Stimulated activated CD4-positive, alpha-beta T cell treated with anti-CD3 and anti-CD28 coated beads, TNF-alpha, amount 100 ng/mL, for 4 hours (primary cell): ENCODE measurements at places on chromosomes 2 and 18.

- DNase-seq, result no peak
Measured at GRCh38 chr2:152171718-152172117, 3.8 kb downstream of the STAM2 start.

DNA sequence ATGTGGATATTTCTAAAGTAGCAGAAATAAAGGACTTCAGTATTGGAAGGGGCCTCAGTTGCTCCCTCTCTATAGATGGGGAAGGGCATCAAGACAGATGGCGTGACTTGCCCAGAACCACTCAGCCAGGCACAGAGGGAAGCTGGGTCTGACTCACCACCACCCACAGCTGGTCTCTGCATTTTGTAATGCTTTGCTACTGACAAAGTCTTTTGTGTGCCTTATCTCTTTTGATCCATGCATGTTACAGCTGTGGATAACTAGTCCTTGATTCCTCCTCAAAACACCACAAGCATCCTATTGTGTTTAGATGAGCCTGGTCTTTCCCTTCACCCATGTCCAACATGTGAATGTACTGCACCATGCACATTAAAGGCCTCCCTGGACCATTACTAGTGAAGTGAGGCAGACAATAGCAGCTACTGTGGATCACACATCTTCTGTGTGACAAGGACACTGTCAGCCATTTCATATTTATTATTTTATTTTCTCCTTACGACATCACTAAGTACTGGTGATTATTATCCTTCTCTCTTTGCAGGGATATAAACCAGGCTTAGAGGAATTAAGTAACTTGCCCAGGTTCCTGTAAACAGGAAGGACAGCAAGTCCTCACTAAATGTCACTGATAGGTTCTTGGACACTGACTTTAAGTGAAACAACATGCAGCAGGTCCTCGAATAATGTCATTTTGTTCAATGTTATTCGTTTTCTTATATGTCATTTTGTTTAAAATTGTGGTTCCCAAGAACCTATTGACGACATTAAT is 29.6 kb upstream of the IL37 start:
- no peak for DNase-seq

DNA sequence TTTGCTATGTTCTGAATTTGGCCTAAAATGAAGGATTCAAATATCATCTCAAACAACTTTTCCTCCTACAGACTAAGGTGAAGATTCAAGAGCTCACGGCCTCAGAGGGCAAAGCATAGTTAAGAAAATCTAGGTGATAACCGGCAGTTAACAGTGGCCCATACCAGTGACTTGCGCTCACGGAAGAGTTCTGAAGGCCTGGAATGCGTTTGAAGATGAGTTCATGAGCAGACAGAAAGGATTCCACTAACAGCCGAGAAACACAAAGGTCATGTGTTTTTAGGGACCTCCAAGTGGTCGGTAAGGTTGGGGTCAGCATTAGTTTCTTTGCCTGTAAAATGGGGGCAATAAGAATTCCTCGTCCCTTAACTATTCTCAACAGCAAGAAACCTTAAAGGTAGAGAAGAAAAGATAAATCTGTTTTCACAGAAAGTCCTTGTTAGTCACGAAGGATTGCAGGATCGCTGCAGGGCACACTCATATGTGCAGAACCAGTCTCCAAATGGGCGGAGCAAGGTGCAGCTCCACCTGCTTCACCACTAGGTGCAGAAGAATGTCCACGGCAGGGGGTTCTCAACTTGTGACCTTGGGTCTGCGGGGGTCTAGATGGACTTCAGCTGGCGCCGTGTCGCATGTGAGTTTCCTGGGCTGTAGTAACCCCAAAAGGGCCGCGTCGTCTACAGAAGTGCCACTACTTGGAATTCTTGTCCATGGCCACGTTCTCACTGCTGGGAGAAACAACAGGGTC is 708 bp upstream of the RPIA start:
- no peak for DNase-seq

GRCh38 chr2:128444121-128444771 is 125.6 kb upstream of the HS6ST1 start:
- no peak for DNase-seq

GRCh38 chr2:211132573-211132972 is 576.2 kb downstream of the CPS1 start:
- DNase-seq, result no peak

DNA sequence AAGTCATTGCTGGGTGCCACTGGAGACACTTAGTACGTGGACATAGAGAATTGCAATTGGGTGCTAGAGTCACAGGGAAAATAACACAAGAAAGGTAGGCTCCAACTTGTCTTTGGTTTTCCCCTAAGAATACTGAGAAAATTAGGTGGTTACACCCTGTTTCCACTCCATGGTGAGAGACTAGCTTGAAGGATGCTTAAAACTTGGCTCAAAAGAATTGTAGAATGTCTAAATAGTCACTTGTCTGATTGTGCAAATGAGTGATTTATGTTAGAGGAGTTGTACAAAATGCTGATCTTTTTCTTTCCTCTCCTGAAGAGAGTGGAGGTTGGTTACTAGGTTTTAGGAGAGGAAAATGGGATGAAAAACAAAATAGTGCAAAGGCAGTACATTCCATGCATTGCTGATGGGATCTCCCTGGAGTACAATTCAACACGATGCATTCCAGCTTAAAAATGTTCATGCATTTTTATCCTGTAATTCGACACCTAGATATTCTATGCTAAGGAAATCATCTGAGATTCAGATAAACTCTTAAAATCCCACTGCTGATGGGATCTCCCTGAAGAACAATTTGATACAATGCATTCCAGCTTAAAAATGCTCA is 2.2 kb upstream of the SERPINB12 start:
- DNase-seq, result no peak

DNA sequence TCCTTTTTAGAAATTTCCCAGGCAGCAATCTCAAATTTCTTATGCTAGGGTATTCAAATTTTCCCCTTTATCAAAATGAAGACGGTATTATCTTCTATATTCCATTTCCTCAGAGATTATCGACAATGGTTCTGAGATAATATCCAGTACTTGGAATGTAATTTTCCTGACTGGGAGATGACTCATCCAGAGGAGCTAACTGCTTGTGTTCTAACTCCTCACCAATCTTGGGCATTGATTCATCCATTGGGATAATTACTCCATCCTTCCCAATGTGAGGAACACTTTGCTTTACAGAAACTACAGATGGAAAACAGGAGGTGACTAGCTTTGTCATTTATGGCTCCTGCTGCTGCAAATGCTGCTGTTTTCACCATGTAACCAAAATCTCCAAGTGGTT is 239.4 kb upstream of the LYPD1 start:
- no peak for DNase-seq

GRCh38 chr2:234051374-234052070 is 1.0 kb downstream of the SPP2 start:
- DNase-seq, result no peak

DNA sequence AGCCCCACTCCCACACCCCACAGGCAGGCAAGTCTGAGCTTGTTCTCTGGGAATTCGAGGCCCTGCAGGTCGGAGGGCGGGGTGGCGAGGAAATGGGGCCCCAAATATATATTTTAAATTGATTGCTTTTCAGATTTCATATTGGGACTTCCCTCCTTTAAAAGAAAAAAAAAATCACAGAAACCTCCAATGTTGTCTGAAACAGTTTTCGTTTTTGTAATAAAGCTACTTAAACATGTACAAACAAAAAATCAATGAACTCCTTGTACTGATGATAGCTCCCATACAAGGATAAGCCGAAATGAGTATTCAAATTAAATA is 21.5 kb downstream of the THNSL2 start:
- no peak for DNase-seq

GRCh38 chr2:151721161-151721560 is 13.1 kb downstream of the NEB start:
- DNase-seq, result no peak

DNA sequence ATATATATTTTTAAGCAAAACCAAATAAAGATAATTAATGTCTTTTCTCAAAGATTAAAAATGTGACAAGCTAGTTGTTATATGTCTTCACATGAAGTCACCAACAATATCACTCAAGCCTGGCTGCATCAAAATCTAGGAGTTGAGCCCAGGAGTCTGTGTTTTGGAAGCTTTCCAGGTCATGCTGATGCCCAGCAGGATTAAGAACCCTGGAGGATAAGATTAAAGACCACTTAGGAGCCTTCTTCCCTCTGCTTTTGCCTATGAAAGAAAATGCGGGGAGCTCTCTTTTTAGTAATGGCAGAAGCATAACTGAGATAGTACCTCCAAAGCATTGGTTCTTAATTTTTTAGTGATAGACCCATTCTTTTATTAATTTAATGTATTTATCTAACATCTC is 157.4 kb downstream of the ASXL3 start:
- DNase-seq, result no peak

DNA sequence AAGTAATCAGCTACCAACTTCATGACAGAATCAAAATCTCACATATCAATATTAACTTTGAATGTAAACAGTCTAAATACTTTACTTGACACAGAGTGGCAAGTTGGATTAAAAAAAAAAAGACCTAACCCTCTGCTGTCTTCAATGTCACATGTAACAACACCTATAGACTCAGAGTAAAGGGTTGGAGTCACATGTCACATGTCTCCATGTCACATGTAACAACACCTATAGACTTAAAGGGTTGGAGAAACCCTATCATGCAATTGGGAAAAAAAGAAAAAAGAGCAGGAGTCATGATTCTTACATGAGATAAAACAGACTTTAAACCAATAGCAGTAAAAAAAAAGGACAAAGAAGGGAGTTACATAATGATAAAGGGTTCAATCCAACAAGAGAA is 665.3 kb upstream of the LRRTM1 start:
- DNase-seq, result no peak

- no peak for DNase-seq
Measured at GRCh38 chr2:15383695-15384350, 177.3 kb downstream of the NBAS start.

GRCh38 chr2:227033471-227034148 is 130.4 kb downstream of the COL4A4 start:
- DNase-seq, result no peak

DNA sequence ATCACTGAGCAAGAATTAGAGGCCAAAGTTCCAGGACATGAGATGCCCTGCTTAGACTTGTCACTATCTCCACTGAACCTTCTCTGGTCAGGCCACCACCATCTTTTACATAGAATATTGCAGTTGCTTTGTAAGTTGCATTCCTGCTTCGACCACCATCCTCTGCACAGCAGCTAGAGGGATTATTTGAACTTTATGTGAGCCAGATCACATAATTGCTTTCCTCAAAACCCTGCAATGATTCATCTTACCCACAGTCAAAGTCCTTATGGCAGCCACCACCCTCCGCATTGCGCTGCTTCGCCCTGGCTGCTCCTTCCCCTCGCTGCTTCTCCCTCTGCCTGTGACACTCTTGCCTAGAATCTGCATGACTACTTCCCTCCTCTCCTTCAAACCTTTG is 111.3 kb downstream of the EML6 start:
- DNase-seq, result no peak

- no peak for DNase-seq
Measured at GRCh38 chr2:186281726-186282125, 204.3 kb upstream of the ZC3H15 start.

- no peak for DNase-seq
Measured at GRCh38 chr2:156333274-156333950, 891 bp upstream of the NR4A2 start.

- no peak for DNase-seq
Measured at GRCh38 chr2:149715005-149715592, 127.5 kb upstream of the MMADHC start.

GRCh38 chr2:226478109-226478809 is 321.4 kb downstream of the IRS1 start:
- DNase-seq, result no peak

- no peak for DNase-seq
Measured at GRCh38 chr18:3048121-3048520, 35.2 kb upstream of the LPIN2 start.

- no peak for DNase-seq
Measured at GRCh38 chr18:12328179-12328823, 20.3 kb downstream of the TUBB6 start.

GRCh38 chr2:237672731-237673129 is 45.3 kb downstream of the LRRFIP1 start:
- no peak for DNase-seq

- DNase-seq, result no peak
Measured at GRCh38 chr18:51569153-51569552, 371.7 kb upstream of the MEX3C start.

GRCh38 chr2:135890835-135891234 is 14.6 kb upstream of the MCM6 start:
- DNase-seq, result no peak

DNA sequence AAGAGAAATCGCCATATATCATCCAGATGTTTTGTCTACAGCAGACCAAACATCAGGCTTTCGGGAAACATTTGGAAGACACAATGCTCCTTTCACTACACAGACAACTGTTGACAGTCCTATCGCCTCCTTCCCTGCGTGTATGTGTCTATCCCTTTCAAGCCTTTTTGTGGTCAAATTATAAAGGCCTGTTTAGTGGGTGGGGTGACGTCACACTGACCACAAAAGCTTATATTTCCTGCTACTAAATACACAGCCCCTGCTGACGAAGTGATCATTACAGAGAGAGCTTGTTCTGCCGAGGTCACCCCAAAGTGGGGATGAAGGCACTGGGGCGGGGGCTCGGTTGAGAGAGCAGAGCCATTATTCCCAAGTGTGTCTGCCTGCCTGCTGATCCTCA is 302.7 kb upstream of the TNP1 start:
- no peak for DNase-seq

- DNase-seq, result no peak
Measured at GRCh38 chr18:61699397-61700110, 193.3 kb downstream of the RNF152 start.

GRCh38 chr2:143192716-143193115 is 63.5 kb downstream of the ARHGAP15 start:
- no peak for DNase-seq

DNA sequence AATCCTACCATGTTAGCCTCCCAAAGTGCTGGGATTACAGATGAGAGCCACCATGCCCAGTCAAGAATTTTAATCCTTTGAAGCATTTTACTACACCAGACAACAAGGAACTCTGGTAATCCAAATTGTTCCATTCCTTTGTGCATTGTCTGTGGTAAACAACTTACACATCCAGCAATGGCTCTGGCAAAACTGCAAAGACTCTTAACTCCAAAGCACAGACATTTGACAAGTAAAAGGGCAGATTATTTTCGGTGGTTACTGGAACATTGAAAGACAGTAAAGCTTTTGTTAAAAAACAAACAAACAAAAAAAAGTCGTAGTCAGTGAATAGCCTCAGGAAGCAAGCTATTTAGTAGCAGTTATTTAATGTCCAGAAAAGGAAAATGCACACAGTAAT is 33.2 kb upstream of the RMND5A start:
- no peak for DNase-seq

- DNase-seq, result no peak
Measured at GRCh38 chr2:198712485-198712884, 745.3 kb downstream of the SATB2 start.

DNA sequence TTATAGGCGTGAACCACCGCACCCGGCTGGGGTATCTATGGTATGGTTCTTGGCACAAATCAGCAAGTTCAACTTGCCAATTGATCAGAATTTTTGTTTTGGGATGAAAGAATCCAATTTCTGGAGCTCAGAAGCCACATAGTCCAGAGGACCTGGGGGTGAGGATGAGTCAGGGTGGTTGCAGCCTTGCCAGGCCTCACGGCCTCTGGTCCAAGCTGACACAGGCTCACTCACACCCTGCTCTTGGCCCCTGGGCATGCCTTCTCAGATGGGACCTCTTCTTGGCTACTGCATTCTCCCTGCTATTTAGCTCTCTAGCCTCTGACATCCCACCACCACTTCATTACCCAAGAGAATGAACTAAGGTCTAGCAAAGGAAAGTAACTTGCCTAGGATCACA is 16.3 kb downstream of the CAPG start:
- no peak for DNase-seq
